ENCODE measurements at places on chromosomes 2 and 18.

- DNase-seq = no peak
These were observed 682 bp upstream of the SCLY start for GRCh38 chr2:238060096-238060541.

GRCh38 chr2:38274286-38275276, 102.5 kb downstream of the ATL2 start:
- DNase-seq = peak; percentile 51

- DNase-seq = no peak
These were observed 50.9 kb upstream of the SMAD2 start for GRCh38 chr18:47981320-47981719.

GRCh38 chr2:97359861-97360584, 229.7 kb downstream of the ANKRD36B start:
- no peak for DNase-seq

- DNase-seq = no peak
These were observed 136.5 kb upstream of the STK17B start for GRCh38 chr2:196307775-196308305.

DNA sequence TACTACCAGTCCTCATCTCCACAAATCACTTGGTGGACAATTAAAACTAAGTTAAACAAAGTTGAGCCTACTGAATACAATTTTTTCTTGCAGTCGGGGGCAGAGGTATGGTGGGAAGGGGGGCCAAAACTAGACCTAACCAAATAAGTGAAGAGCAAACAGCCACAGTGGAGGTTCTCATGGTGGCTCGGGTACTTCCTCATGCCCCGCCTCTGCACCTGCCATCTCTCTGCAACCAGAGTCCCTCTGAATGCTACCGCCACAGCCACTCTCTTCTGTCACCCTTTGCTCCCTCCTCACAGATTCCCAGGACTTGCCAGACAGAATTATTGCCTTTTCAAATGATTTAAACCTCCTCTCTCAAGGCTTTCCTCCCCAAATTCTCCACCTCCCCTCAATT, 204.2 kb downstream of the TMEM247 start:
- no peak for DNase-seq

- no peak for DNase-seq
These were observed 411.8 kb downstream of the RAD51AP2 start for GRCh38 chr2:17106418-17106817.

- no peak for DNase-seq
These were observed 43.1 kb upstream of the GPC1 start for GRCh38 chr2:240392084-240392947.

- no peak for DNase-seq
These were observed 49.1 kb upstream of the CTDP1 start for GRCh38 chr18:79630281-79631095.

DNA sequence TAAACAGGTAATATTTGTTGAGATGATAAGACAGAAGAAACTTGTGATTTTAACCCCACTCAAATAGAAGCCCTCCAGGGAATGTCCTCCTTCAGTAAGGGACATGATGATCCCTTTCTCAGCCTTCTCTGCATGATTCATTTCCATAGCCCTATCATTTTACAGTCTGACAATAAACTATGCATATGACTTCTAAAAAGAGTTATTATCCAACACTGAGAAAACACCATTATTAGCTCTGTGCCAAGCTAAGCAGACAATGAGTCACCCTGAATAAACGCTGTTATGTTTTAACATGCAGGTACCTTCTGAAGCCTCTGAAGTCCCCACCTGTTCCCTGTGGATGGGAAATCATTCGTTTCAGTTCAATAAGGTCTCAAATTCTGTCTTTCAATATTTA, 54.7 kb downstream of the DTNB start:
- DNase-seq = no peak

DNA sequence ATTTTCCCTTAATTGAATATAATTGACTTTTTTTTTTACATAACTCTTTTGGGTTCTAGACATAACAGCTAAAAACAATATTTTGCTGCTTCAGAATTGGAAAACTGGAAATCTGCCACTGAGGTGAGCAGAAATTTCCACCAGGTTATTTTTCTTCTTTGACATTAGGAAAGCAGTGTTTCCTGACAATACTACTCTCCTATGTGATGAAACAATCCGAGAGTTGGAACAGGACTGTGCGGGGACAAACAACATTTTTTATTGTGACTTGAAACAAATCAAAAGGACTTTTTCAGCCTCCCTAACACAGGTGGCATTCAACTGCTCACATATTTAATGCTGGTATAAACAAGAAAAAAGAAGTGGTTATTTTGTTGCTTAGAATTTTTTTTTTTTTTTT, 237.2 kb downstream of the RNF152 start:
- DNase-seq = no peak

DNA sequence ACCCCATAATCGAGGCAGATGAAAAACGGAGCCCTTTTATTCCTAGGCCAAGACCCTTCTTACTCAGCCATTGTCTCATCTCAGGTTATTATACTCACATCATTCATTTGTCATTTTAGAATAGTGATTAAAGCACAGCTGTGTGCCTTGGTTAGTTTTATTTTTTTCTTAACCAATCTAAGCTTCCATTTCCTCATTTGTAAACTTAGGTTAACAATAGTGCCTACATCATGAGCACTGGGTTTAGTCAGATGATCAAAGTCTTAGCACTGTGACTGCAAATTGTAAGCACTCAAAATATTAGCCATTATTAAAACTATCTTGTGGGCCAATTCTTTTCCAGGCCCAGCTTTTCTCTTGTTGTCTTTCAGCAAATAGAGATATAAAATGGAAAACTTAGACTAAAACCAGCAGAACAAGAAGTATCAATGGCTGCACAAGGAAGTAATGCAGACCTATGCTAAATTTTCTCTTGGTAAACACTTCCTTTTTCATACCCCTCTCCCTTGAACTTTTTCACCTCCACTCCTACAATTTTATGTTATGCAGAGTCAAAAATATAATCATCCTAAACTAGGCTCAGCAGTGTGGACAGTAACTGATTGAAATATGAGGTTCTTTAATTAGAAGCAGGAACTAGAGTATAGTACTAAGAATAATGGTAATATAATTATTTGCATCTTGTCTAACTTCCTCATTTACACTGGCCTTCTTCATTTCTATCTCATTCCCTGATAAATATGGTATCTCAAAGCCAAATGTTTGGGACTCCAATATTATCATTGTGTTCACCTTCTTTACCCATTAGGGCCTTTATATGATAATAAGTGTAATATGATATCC, 21.5 kb upstream of the GALNT3 start:
- DNase-seq = no peak

GRCh38 chr2:98479959-98480524, 35.4 kb downstream of the INPP4A start:
- DNase-seq = peak; percentile 78

All from left hindlimb (tissue), 1 donor.